Posterior cingulate gyrus (tissue), 11 donors: ENCODE measurements at places on chromosomes 6 and 20.

GRCh38 chr6:38612143-38612965, 27.4 kb downstream of the BTBD9 start:
- DNase-seq = no peak

DNA sequence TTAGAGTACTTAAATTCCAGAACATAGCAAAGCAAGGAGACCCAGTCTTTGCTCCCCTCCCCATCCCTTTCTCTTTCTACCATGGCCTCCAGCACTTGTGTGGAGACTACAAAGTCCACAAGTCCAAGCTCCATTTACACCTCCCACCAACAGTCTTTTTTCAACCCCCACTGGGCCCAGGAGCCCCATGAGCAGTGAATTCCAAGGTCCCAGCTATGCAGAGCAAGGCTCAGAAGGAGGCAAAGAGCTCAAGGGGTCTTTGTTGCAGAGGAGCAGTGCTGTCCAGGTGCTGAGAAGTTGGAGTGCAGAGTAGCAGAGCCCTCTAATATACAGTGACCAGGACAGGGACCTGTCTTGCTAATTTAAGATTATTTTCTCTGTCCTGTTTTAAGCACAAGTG, 9.0 kb downstream of the PAK5 start:
- DNase-seq = no peak

DNA sequence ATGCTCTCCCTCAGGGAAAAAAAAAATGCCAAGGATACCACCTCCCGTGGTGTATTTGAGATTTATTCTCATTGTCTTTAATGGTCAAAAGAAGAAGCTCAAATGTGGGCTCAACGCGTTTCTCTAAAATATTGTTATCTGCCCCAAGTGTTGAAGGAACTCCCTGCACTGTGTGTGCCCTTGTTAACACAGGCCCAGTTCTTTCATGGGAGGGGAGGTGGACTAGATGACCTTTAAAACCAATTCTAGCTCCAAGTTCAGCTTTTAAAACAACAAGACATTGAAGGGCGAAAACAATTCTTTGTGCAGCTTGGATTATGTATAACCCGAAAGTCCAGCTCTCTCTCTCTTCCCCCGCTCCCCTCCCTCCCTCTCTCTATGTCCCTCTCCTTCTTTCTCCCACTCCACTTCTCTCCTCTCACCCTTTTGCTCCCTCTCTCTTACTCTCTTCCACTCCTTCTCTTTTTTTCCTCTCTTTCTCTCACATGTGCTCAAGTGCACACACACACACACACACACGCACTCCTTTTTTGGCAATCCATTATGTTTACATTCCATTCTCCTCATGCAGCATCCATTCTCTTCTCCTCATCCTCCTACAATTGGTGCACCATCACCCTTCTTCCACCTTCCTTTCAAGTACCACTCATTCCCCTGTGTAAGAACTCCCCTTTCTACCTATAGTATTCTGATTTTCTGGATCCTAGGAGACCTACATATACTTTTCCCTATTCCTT, 8.5 kb downstream of the HLA-DMB start:
- no peak for DNase-seq

GRCh38 chr6:129710450-129711270, 683 bp upstream of the ARHGAP18 start:
- DNase-seq = no peak

DNA sequence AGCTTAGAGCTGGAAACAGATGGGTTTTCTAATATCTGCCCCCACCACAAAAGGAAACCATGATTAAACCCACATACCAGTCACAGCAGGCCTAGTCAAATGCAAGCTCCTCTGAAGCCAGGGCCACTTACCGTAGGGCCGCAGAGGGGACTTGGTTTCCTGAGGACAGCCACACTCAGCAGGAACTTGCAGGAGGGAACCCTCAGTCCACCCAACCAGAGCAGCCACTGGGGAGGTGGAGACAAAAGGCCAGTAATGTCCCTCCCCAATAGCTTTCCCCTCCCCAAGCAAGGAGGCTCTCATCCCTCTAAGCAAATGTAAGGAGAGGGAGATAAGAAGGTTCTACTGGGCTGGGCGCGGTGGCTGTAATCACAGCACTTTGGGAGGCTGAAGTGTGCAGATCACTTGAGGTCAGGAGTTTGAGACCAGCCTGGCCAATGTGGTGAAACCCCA, 384.4 kb upstream of the JARID2 start:
- no peak for DNase-seq

GRCh38 chr6:135503703-135504475, 6.3 kb upstream of the AHI1 start:
- DNase-seq = no peak

DNA sequence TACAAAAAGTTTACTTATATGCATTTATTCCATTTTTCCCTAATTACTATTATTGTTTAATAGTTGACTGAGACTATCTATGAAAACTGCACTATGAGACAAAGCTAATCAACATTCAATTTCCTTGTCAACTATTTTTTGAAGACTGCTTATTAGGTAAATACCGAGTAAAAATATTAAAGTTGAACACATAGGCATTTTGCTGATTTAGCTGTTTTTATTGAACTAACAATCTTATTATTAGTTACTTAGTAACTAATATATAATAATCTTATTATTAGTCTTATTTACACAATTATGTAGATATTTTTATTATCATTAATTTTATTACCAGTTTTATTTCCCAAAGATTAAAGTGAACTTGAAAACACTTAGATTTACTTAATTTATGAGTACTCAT, 728.8 kb downstream of the TENT5A start:
- no peak for DNase-seq

DNA sequence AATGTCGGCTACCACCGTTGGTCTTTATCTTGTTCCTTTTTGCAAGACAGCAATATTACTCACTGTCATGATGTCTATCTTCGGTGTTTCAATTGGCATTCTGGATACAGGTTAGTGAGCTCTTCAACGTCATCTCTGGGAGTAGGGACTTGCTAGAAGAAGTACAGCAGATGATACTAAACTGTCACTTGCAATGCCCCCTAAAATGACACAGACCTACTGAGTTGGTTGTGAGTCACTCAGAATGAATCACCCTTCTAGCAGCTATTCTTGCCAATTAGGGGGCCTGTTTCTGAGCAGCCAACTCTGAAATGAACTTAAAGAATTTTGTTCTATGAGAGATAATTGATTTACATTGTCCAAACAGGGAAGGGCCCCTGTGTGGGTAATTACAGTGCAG, 176.5 kb downstream of the SLC16A10 start:
- no peak for DNase-seq

DNA sequence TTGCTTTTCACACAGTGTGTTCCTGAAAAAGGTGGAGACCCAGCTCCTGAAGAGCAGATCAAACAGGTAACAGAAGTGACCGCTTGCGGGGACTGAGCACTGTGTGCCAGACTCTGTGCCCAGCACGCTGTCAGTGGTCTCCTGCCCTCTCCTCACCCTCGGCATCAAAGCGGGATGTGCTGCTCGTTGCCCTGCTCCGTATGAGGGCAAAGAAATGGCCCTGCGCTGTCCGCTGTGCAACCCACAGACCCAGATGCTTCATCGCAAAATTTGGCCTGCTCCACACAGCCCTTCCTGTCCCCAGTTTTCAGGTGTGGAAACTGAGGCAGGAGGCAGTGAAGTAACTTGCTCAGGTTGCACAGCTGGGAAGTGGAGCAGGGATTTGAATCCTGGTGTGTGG, 13.7 kb downstream of the UQCC2 start:
- DNase-seq = peak; percentile 25

DNA sequence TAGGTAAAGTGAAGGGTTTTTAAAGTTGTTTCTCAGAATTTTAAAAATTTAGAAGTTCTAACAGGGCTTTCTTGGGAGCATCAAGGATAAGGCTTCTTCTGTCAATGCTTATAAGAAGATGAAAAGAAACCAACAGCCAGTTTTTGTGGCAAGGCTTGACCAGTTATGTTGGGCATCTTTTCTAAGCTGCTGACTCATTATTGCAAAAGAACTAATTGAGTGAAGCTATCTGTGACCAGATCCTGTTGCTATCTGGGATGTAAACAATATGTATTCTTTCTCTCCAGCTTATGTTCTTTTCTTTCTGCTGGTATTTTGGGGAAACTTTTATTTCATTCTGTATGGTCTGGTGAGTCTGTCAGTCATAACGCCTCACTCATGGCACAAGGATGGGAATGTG, 643.8 kb downstream of the HDGFL1 start:
- no peak for DNase-seq

- no peak for DNase-seq
Observed at GRCh38 chr6:157656437-157656997, 166.5 kb upstream of the SNX9 start.

GRCh38 chr20:23164176-23164601, 78.1 kb upstream of the CD93 start:
- peak; percentile 29 for DNase-seq

GRCh38 chr6:106167096-106167814, 81.1 kb downstream of the PRDM1 start:
- no peak for DNase-seq

- DNase-seq = no peak
Observed at GRCh38 chr20:12947691-12948090, 61.1 kb upstream of the SPTLC3 start.

DNA sequence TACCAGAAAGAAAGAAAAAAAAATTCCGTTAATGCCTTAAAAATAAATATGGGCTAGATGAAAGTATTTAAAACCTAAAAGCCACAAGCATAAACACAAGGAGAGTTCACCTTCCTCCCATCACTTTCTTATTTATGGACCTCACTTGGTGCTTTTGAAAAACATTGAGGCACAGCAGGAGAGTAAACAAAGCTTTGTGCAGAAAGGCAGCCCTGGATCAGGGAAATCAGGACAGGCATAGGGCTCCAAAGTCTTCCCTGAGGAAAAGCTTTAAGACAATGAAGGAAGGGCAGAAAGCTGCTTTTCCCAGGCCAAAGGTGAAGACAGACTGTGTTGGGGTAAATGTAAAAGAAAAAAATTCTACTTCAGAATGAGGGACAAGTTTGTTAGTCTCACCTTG, 207.9 kb downstream of the CLVS2 start:
- no peak for DNase-seq
